Small intestine (tissue), 16 donors: ENCODE measurements at places on chromosomes 12 and 14.
A peak's percentile ranks its signal among the peaks of the same experiment; 100 is the strongest.

DNA sequence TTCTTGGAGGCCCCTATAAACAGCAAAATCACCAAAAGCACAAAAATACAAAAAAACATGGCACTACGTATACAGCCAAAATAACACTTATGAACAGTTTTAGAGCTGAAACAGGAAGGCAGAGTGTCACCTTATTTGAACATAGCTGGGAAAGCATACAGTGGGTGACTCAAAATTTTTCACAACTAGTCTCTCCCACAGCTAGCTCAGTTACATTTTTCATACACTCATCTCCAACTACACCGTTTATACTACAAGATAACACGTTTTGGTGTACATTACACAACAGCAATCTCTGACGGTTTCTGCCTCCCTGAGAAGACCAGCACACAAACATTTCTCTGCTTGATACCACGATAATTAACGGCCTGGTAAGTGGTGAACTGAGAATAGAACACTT, 2.9 kb downstream of the RAD52 start:
- no peak for DNase-seq

- DNase-seq = no peak
Observed at GRCh38 chr12:41076114-41076513, 112.0 kb upstream of the PDZRN4 start.

- DNase-seq = no peak
Observed at GRCh38 chr12:131530041-131530332, 180.9 kb upstream of the SFSWAP start.

DNA sequence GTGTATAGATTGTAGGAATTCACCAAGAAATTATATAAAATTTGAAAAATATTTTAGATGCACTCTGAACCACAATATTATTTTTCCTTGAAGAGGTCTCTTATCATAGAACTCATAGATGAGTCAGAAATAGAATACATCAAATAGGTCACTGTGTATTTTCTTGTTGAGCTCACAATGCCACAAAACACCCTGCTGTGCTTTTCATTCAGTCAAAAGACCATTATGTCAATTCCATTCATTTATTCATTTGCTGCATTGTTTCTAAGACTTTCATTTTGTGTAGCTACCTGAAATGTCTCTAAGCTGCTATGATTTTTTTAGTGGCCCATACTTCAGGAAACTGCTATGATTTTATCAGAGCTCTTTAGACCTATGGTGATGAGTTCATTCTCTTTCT, 231.9 kb upstream of the AVPR1A start:
- DNase-seq = no peak

DNA sequence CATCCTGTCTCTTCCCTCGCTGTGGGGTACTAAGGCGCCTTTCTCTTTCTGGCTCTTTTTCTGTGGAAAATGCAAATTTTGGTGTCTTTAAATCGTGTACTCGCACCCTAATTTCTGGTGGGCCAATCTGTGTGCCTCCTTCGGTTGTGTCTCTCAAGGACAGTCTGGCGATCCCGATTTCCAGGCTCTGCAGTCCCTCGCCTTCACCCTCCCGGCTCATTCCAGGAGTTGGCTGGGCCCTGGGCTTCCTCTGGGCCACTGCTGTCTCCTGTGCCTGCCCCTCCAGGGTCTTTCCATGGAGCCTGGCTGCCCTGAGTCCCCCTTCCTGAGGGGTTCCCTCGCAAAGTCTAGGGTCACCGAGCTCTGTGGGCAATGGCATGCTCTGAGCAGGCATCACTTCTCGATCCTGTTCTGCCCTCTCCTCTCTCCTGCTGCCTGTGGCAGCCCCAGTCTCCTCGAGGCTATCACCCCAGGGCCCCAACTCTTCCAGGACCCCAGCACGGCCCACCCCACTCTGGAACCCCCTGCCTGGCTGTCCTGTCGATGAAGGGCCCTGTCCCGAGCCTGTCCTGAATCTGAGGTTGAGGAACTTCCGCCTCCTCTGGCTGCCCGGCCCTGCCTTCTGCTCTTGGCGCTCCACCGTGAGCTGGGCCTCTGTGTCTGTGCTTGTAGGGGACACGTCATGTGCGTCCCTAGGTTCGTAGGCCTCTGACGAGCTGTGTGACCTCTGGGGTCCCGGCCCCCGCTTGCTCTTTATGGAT, 24.1 kb downstream of the AHNAK2 start:
- no peak for DNase-seq

DNA sequence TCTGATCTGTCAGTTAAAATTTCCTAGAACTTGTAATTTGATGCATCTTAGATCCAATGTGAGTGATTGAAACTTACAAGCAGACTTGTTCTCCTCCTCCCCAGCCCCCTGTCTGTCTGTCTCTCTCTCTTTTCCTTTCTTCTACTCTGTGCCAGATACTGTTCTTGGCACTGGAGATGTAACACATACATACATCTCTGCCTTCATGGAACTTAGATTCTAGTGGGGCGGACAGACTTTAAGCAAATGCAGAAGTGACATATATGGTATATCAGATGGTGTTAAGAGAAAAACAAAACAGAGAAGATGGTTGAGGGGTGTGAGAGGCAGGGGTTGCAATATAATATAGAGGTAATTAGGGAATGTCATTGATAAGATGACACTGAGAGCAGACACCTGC, 6.6 kb downstream of the CHST11 start:
- DNase-seq = no peak

- DNase-seq = no peak
Observed at GRCh38 chr14:37707716-37708115, 112.3 kb downstream of the TTC6 start.

GRCh38 chr12:106389151-106389550, 31.6 kb downstream of the POLR3B start:
- DNase-seq = no peak

DNA sequence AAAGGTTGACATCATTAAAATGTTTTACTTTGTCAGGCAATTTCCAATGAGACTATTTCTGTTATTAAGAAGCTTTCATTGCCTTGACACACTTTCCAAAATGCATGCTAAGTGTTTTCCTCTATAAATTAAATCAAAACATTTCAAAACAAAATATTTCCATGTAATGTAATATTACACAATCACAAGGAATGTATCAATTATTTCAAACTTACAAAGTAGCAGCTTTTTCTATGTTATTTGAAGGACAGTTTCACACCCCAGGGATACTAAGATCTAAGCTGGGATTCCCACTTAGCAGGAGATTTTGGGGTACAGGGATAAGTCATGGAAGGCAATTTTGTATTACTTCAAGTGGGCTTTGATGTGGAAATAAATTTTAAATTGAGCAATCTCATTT, 144.9 kb downstream of the FOXG1 start:
- DNase-seq = no peak

- no peak for DNase-seq
Observed at GRCh38 chr14:80545935-80546854, 334.9 kb upstream of the DIO2 start.

- DNase-seq = no peak
Observed at GRCh38 chr14:32622742-32623141, 293.6 kb downstream of the AKAP6 start.

- DNase-seq = peak; percentile 22
Observed at GRCh38 chr12:4356041-4356327, 23.5 kb downstream of the FGF23 start.
